D341Med (cell line): ENCODE measurements at places on chromosomes 16 and 17.
A peak's percentile ranks its signal among the peaks of the same experiment; 100 is the strongest.

GRCh38 chr17:39096508-39097149 is 54.8 kb downstream of the PLXDC1 start:
- DNase-seq: no peak

DNA sequence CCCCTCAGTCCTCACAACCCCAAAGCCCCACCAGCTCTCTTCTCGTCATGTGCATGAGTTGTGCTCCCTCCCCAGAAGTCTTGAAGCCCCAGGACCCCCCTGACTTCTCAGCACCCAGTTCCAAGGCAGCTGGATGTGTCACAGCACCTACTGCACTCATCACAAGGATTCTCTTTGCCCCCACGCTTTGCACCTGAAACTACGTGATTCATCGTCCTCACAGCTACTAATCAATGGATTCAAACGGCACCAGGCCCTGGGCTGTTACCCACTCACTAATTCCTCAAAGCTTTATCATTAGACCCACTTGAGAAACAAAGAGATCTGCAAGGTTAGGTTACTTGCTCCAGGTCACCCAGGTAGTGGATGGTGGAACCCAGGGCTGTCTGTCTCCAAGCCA is 45.1 kb upstream of the NDRG4 start:
- no peak for DNase-seq

DNA sequence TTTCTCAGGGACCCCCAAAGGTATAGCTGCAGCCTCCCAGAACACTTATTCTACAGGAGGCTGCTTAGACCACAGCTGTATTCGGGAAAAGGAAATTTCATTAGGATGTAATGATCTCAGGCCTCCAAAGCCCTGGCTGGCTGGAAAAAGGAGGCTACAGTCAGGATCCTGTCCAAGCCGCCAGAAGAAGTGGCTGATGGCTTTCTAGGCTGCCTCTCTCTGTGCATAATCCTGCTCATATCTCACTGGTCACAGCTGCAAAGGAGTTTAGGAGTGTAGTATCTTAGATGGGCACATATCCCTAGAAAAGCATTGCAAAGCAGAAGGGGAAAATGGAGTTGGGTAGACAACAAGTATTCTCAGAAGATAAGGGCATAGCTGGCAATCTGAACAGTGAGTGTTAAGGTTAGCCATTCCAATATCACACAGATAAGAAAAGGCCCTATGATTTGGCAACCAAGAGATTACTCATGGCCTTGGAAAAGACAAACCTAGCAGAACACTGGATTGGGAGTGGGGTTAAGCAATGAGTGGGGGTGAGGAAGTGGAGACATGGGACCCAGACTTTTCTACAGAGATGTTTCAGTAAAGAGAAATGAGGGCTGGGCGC is 26.0 kb upstream of the PRKCA start:
- DNase-seq: no peak

DNA sequence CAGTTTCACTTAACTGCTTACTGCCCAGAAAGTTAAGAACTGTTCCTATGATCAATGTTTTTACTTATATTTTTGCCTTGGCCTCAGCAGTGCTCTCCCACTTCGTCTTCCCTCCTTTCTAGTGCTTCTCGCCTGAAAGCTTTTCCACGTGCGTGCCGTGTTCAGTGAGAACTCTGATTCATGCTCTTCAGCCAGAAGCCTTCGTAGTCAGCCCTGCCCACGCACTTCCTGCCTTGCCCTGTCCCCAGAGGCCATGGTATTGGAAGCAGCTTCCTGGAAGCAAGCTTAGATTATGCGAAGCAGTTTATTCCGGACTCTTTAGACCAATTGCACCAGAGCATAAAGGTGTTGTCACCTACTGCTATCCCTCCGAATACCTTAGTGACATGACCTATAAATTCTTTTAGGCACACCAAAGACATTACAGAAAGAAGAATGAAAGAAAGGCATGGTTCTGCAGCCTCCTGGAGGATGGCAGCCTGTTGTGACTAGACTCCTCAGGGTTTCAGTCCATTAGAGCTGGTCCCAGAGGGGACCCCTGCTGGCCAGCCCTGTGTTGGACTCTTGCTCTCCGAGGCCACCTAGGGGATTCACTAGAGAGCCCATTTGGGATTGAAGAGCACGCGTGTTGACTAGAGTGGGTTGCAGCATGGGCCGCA is 105.2 kb downstream of the RPTOR start:
- peak; percentile 86 for DNase-seq

GRCh38 chr16:17307504-17307903 is 163.3 kb downstream of the XYLT1 start:
- no peak for DNase-seq

DNA sequence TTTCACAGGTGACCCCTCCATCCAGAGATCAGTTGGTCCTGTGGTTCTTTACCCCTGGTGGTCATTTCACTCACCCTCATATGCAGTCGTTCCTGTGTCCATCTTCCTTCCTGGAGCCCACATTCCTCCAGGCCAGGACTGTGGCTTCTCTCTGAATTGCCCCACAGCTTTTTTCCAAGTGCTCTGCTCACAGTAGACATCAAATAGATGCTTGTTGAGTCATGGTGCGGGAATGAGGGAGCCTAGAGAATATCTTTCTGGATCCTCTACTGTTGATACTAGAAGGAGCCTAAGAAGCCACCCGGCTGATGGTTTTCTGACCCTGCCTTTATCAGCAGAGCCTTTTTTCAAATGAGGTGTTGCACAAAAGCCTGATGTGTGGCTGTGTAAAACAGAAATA is 10.4 kb downstream of the USB1 start:
- DNase-seq: no peak

- no peak for DNase-seq
Observed at GRCh38 chr17:1060991-1061390, 64.1 kb downstream of the TIMM22 start.

GRCh38 chr17:43873815-43874214 is 26.8 kb downstream of the CD300LG start:
- no peak for DNase-seq

DNA sequence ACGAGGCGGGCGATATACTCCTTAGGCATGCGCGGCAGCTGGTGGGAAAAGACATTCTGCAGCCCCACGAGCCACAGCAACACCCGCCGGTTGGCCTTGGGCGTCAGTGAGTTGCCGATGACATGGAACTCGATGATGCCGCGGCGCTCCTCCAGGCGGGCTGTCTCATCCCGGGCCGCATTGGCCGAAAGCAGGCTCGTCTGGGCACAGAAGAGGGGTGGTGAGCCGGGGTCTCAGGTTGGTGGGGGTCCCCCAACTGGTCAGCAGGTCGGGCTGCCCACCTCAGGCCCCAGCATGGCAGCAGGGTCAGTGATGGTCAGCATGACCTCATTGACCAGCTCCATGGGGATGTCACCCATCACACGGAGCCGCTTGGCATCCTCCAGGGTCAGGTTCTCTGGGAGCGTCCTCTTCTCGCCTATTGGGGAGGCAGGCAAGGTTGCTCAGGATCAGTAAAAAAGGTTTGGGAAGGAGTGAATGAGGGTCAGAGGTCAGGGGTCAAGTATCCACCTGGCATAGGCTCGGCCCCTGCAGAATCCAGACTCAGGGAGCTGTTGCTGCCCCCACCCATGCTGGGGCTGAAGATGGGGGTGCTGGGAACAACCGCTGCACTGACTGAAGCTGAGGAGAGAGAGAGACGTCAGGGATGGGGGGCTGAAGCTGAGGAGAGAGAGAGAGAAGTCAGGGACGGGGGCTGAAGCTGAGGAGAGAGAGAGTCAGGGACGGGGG is 3.6 kb downstream of the KAT2A start:
- DNase-seq: no peak

DNA sequence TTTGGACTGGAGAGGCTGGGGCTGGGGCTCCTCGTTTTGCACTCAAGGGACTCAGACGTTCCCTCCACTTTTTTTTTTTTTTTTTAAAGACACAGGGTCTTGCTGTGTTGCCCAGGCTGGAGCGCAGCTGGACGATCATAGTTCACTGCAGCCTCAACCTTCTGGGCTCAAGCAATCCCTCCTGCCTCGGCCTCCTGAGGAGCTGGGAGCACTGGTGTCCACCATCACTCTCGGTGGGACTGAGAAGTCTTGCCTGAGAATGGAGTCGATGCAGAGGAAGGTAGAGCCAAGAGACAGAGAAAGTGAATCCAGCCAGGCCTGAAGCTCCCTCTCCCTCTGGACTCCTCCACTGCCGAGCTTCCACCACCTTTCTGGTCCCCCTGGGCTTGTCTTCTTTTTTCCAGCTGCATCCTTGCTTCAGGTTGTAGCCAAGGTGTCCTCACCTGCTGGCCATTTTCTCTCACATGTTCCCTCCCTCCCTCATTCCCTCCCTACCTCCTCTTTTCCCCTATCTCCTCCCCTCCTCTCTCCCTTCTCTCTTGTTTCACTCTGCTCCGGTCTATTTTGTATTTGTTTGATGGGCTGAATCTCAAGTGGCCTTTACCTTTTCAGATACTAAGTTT is 233.8 kb downstream of the SNX29 start:
- DNase-seq: no peak
